ENCODE measurements at places on chromosomes 6 and 20.

DNA sequence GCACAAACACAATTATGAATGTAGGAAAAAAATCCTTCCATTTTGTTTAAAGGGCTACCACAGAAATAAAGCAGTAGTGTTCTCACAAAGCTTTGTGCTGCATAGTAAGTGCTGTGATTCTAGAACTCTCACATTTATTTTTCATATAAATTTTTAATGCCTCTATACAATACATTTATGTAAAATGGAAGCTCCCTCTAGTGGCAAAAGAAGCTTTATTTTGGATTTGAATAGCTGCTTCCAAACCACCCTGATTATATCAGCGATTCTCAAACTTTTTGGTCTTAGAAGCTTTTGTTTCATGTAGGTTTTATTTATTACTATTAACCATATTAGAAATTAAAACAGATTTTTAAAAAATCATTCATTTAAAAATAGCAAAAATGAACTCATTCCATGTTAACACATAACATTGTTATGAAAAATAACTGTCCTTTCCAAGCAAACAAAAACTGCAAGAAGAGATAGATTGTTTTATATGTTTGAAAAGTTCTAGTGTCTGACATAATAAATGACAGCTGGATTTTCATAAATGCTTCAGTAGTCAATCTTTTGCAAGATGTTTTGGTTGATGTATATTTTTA is 38.4 kb downstream of the HS3ST5 start:
- DNase-seq: no peak

DNA sequence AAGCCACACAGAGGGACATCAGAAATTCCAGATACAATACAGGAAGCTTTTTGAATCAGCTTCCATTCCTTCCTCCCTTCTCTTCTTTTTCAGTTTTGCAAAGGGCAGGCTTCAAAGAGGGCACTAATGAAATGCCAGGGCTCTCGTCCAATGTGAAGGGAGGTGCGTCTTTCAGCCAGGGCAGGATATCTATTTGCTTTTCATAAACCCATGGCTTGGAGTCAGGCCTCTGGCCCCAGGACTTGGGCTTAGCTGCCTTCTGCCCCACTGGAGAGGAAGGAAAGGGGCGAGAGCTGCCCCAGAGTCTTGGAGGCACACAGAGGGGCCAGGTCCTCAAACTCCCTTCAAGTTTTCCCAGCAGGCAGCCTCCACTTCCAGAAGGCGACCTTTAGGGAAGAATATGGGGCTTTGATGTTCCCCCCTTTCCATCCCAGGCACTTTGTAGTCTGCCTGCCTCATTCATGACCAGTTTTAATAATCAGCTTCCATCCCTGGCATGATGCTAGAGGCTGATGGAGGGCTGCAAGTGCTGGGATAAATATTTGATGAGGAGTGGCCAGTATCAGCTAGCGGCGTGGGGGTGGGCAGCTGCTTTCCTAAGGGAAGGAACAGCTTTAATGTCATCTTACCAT is 234.8 kb downstream of the NRN1 start:
- DNase-seq: no peak

- no peak for DNase-seq
Observed at GRCh38 chr20:36941401-36941835, 10.1 kb downstream of the SAMHD1 start.

DNA sequence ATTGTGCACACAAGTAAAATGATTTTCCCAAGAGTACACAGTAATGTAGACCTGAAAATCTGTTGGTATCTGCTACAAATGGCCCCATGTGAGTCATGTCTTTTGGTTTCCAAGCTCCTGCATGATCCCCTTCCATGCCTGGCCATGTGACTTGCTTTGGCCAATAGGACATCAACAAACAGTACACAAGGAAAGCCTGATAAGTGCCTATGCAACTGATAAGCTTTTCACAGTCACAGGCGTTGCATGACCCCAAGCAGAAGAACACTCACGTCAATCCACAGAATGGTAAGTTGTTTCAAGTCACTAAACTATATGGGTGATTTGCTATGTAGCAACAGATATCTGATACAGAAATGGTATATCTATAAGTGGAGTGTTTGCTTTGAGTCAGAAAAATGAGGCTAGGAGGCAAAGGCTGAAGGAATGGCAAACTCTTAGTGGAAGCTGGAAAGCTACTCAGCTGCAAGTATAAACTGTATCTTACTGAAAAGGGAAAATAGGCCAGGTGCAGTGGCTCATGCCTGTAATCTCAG is 160.1 kb upstream of the BEND3 start:
- DNase-seq: no peak

DNA sequence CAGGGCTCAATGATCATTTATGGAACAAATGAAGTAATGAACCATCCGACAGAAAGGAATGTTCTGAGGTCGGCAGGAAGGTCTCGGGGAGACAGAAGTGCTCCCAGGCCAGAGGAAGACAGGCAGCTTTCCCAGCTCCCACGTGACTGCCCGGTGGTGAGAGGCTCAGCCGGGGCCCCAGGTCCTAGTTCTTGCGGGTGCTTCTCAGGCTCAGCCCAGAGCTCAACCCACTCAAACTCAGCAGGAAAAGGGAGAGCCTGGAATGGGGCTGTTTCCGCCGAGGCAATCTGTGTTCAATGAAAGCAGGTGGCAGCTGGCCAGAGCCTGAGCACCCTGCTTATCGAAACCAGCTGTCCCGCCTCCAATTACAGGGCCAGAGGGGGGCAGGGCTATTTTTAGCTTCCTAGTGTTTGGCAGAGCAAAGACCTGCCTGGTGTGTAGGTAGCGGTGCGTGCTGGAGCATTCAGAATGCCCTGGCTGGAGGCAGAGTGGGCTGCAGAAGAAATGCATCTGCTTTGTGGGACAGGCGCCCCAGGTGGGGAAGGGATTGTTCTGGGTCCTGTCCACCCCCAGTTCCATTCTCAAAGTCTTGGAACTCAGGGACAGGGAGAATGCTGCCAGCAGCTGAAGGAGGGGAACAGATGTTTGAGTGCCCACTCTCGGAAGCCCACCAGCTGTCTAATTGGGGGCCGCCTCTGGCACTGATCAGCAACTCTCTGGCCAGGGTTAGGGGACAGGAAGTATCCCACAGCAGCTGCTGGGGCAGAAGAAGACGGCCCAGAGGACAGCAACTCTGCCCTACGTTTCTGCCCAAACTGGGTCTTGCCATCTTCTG is 145.1 kb downstream of the PREX1 start:
- peak; percentile 92 for DNase-seq

All from left cardiac atrium (tissue), 4 donors.